ENCODE measurements at places on chromosomes 12 and 14.

DNA sequence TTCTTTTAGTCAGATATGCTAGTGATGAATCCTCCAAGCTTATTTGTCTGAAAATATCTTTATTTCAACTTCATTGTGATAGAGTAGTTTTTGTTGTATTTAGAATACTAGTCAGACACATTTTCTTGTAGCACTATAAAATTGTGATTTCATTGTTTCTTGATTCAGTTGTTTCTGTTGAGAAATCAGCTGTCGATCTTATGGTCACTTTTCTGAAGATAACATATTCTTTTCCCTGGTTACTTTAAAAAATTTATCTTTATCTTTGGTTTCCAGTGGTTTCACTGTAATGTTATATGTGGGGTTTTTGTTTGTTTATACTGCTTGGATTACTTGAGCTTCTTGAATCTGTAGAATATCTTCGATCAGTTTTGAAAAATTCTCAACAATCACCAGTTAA, 426.1 kb downstream of the SOX5 start:
- no peak for DNase-seq

DNA sequence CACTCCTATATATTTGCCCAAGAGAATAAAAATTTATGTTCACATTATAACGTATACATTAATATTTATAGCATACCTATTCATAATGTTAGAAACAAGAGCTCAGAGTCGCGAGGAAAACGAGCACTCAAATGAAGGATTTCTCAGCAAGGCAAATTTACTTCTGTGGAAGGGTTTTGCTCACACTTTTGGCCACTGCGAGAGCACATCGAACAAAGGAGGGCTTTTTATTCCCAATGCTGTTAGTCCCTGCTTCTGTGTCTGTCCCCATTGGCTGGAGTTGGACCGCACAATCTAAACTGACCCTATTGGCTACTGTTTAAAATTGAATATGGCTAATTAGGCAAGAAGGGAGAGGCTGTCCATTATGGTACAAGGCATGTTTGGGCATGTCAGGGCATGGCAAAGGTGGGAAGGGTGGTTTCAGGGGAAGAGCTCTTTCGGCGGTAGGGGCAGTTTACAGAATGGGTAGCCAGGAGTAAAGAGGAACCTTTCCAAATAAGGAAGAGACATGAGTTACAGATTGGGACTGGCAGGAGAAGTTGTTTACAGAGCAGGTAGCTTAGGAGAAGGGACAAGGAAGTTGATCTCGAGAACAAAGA, 702.9 kb downstream of the TRHDE start:
- no peak for DNase-seq

- DNase-seq, result no peak
Observed at GRCh38 chr14:101233021-101233366, 328.3 kb upstream of the DIO3 start.

DNA sequence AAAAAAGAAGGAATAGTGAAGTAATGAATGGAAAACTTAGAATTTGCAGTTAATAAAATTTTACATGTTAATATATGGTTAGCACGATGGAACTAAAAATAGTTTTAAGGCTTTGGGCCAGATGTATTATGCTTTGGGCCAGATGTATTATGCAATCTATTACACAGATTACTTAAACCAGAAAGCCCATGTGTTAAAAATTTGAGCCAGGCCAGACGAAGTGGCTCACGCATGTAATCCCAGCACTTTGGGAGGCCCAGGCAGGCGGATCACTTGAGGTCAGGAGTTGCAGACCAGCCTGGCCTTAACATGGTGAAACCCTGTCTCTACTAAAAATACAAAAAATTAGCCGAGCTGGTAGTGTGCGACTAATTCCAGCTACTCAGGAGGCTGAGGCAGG, 17.2 kb downstream of the IFT81 start:
- peak; percentile 12 for DNase-seq

- no peak for DNase-seq
Observed at GRCh38 chr14:95232894-95233584, 75.7 kb upstream of the DICER1 start.

DNA sequence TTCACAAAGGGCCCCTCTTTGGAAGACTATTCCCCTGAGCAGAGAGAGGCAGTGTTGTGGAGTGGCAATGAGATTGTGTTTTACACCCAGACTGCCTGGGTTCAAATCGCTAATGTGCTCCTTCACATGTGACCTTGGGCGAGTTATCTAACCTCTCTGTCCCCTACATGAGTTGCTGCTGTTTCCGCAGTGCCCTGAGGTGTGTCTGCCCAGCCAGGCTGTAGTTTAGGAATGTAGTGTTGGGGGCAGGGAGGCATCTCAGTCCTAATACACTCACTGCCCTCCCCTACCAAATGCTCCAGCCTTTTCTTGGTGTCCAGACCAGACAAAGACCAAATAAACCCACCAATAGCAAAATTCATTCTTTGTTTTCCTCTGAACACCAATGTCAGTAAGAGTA, 78.6 kb downstream of the SLC24A4 start:
- no peak for DNase-seq

- DNase-seq, result no peak
Observed at GRCh38 chr14:64755781-64756221, 51.6 kb downstream of the PLEKHG3 start.

GRCh38 chr14:20774258-20774824, 6.1 kb downstream of the EDDM3B start:
- no peak for DNase-seq

GRCh38 chr14:74934476-74935359, 11.7 kb upstream of the RPS6KL1 start:
- no peak for DNase-seq
